ENCODE measurements at places on chromosomes 3 and 15.

DNA sequence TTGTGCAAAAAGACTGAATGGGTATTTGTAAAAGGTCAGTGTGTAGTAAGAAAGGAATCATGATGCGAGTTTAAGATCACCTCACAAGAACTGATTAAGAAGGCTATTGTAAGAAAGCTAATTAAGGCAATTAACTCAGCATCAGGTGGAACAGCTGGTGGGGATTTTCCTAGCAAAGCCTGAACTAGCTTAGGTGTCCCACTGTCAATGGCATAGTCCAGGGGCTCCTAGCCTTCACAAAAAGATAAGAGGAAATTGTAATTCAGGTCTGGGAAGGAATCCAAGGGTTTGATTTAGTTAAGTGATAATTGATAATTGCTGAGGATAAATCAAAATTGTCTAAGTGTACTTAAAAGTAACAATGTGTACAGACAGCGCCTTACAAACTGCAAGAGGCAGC is 901.6 kb downstream of the TUSC7 start:
- DNase-seq = no peak

GRCh38 chr15:39282663-39283208 is 298.1 kb upstream of the THBS1 start:
- DNase-seq = no peak

DNA sequence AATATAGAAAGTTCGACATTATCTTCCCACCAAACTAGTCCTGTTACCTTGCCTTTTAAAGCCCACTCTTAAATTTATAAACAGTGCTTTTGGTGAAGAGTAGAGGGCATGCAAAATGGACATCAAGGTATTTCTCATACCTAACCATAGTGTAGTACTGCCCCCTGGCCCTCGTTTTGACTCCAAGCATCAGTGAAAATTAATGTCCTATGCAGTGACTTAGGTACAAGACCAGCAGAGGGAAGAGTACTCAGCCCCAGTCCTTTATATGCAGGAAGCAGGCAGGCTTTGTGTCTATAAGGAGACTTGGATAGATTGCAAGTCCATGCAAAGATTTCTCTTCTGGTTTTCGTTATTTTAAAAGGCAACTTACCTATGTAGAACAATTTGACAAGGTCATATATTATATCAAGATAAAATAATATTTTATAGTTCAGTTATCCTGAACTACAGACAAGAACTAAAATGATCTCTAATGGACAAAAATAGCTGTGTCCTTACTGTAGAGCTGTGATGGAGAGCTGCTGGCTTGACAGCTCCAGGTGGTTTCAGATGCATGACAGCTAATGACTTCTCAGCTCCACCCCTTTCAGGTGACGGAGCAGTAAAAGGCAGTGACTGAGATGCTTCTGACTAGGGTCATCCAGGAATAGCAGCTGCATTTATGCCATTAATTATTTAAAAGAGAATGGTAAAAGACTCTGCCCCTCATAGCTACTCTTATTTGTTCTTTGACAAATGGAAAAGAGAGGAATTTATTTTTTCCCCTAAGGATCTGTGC is 646.1 kb downstream of the SQOR start:
- no peak for DNase-seq

GRCh38 chr15:39269821-39270220 is 311.1 kb upstream of the THBS1 start:
- DNase-seq = no peak

DNA sequence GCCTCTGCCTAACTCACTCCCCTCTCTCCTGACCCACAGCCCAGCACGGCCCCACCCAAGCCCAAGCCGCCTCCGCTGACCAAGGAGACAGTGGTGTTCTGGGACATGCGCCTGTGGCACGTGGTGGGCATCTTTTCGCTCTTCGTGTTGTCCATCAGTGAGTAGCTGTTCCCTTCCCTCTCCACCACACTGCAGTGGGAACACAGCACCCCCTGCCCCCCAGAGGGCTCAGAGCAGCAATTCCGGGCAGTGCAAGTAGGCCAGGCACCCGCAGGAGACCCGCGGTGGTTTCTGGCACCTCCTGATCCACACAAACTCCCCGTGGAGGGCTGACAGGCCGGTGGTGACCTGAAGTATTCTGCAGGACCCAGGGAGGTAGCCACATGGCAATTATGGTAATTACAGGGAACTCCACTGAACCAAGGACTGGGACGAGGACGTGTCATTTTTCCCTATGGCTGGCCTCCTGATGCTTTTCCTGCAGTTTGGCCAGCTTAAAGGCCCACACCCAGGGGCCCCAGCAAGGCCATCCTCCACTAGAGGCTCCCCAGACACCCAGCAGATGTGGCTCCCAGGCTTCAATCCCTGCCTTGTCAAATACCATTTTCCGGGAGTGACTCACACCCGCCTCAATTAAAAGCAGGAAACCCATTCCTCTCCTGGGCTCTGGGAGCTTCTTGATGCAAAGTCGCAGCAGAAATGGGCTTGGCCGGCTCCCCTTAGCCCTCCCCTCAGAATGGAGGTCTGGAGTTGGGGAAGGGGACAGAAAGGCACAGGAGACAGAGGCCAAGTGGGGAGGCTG is 4.8 kb downstream of the TMIE start:
- DNase-seq = no peak

- DNase-seq = no peak
Observed at GRCh38 chr15:61444585-61444984, 215.5 kb upstream of the RORA start.

GRCh38 chr3:128551451-128551850 is 58.5 kb upstream of the GATA2 start:
- no peak for DNase-seq

GRCh38 chr15:41907141-41907540 is 13.3 kb upstream of the SPTBN5 start:
- DNase-seq = no peak

- DNase-seq = no peak
Observed at GRCh38 chr3:132457286-132457685, 40.0 kb downstream of the DNAJC13 start.

DNA sequence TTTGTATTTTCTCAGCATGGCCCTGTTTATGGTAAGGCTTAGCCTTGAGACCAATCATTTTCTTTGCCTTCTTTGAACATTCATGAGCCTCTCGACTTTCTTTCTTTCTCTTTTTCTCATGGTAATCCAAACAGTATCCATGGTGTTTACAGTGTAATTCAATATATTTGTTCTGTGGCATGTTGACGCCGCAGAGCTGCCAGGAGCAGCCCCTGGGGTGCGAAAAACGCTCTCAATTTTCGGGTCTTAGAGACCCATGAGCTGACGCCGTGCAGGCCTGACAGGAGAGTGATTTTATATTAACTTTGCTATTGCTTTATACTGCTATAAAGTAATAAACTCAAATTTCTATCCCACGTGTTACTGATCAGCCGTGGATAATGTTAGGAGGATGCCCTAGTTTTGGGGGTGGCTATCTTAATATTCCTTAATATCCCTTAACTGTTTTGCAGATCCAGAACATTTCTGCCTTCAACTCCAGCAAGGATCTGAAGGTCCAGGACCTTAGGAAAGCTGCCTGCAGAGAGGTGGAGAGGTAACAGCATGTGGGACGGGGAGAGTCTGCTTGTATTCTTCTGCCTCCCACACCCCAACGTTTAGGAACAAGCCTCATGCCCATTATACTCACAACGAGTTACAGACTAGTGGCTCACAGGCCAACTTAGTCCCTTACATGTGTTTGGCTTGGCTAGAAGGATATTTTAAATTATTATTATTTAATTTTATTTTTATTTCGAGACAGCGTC is 29.3 kb upstream of the MYO1E start:
- no peak for DNase-seq

DNA sequence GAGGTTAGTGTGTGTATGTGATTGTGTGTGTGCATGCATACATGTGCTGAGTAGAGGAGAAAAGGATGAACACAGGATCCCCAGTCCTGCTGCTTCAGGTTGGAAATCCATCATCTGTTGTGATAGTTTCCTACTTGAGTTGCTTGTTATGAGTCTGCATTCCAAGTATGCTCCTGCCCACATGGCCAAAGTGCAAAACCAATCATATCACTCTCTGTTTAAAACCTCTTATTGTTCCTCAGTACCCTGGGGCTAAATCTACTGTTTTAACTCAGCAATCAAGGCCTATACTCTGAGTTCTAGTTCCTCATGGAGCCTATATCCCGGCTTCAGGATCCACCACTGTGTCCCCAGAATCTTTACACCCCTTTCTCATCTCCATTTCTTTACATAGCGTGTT is 139.9 kb upstream of the TLE3 start:
- no peak for DNase-seq

DNA sequence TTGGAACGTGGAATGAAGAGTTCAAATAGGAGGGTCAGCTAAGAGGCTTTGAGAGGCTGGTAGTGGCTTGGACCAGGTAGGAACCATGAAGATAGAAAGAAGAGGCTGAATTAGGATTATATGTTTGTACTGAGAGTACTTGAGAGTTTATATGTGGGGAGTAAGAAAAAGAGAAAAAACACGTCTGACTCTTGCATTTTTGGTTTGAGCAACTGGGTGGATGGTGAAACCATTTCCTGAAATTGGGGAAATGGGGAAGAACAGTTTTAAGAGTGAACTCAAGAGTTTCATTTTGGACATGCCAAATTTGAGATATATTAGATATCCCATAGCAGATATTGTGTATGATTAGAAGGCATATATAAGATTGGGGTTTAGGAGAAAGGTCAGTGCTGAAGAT is 92.9 kb upstream of the TNIK start:
- no peak for DNase-seq

- DNase-seq = no peak
Observed at GRCh38 chr15:100192097-100193080, 149.4 kb downstream of the ADAMTS17 start.

DNA sequence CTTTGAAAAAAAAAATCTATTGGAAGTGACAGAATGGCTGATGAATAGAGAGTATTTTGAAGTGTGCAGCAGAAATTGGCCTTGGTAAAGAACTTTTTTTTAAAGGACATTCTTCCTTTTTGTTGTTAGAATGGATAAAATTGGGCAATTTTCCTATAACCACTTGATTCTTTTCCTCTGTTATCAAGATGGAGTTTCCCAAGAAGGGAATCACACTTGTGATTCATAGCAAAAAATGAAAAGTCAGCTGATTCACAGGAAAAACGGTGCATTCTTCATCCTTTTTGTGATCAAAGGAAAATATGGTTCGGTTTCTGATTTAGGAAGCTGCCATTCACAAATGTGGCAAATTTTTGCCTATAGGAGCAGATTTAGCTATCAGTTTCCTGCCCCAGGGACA is 486.8 kb downstream of the GBE1 start:
- no peak for DNase-seq

- no peak for DNase-seq
Observed at GRCh38 chr3:144760831-144761230, 789.2 kb downstream of the DIPK2A start.

DNA sequence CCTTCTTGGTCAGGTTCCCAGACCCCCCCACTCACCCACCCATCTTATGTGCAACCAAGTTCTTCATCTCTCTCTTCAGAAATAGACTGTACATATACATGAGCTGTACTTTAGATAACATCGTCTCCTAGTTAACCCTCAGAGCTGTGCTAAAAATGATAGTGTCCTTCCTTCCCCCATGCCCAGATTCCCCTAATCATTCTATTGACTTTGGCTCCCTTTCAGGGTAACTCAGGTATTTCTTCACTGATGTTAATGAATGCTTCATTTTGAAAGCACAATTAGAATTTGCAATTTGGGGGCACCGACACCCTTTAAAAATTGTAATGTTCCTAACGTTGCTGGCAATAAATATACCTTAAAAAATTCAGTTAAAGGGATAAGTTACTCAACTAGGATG is 10.9 kb downstream of the PARP9 start:
- no peak for DNase-seq

DNA sequence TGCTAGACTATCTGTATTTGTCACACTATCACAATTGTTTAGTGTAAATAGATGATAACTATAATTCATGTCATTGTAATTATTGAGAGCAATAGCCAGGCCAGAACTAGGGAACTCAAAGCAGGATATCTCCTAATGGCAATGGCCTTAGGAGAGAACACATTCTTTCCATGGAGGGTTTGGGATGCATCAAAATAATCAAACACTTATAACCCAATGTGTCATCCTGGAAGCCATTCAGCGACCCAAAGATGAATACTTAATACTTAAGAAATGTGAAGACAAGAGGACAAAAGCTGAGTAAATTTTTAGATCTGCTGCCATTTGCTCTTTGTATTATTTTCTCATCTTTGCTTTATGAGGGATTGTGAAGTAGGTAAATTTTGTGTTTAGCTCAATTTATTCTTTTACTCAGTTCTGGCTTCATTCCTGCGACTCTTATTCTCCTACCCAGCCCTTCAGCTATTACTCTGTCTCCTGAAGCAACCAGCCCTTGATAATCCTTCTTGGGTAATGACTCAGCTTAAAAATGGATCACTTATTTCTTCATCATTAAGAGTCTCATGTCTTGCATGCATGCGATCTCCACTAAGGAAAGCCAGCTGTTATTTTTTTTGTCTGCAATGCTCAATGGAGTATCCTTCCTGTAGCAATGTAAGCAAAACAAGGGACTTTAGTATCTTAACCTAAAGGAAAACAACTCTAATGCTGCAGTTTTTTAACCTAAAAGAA is 2.0 kb downstream of the OR4F15 start:
- DNase-seq = no peak

Data from occipital lobe (tissue), 3 donors.